ENCODE measurements at places on chromosomes 5 and 9.

GRCh38 chr9:134556531-134557068 is 85.0 kb upstream of the COL5A1 start:
- peak; percentile 93 for DNase-seq

GRCh38 chr5:16880547-16880946 is 55.5 kb downstream of the MYO10 start:
- no peak for DNase-seq

GRCh38 chr5:7261049-7261448 is 134.9 kb upstream of the ADCY2 start:
- peak; percentile 4 for DNase-seq

DNA sequence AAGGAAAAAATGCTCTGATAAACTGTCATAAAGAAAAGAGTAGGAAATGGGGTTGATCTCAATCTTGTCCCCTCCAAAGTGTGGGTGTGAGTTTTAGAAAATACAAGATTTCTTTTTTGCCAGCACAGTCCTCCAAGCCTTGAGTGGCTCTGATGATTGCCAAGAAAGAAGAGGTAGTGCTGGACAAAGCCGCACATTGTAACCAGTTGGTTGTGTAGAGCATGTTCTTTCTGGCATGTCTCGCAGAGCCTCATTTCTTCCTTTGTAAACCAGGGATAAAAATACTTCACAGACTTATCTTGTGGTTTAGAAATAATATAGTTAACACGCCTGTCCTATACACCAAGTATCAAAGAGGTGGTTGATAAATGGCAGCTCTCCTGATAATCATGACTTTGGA is 30.4 kb downstream of the PRLR start:
- DNase-seq, result no peak

DNA sequence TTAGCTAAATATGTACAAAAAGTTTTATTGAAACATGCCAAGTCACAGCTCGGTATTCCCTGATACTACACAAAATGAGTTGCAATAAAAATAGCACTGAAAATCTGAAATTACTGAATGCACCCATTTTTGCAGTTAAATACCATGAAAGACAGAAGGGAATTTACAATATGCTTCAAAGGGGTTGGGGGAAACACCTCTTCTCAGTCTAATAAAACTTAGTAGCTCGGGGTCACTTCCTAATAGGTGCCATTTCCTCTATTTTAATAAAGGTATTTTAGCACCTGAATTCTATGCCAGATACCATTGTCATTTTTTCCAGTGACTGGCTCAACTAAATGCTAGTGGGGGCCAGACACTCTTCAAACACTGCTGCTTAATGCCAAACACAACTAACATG is 204.1 kb upstream of the MEF2C start:
- no peak for DNase-seq

DNA sequence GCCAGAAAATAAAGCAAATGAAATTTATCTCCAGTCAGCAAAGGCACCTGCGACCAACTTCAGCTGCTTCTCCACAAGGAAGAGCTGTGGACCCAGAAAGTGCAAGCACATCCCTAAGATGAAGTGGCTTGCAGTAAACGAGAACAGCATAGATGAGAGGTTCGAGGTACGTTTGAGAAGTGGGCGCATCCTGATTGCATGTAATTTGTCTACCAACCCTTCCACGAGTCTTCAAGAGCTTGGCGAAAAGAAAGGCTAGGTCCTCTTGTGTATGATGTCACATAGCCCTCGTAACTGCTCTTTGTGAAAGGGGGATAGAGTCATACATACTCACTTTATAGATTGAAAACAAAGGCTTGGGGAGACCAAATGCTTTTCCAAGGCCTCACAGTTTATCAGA is 6.0 kb upstream of the LCP2 start:
- no peak for DNase-seq

DNA sequence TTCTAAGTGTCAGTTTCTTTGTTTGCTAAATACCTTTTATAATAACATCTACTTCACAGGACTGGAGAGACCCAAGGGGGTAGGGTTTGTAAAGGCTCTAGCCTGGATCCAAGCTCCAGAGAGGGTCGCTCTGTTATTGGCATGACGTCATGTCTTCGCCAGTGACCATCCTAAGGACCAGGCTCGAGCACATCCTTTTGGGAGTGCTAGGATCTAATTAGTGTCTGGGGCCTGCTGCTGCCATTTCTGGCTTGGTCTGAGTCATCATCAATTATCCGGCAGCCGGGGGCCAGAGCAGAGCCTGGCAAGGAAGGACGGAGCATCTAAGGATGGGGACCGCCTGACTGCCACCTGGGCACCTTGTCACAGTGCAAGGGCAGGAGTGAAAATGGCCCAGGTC is 153.0 kb downstream of the NSG2 start:
- no peak for DNase-seq

GRCh38 chr9:78396087-78396486 is 99.2 kb downstream of the PSAT1 start:
- no peak for DNase-seq

DNA sequence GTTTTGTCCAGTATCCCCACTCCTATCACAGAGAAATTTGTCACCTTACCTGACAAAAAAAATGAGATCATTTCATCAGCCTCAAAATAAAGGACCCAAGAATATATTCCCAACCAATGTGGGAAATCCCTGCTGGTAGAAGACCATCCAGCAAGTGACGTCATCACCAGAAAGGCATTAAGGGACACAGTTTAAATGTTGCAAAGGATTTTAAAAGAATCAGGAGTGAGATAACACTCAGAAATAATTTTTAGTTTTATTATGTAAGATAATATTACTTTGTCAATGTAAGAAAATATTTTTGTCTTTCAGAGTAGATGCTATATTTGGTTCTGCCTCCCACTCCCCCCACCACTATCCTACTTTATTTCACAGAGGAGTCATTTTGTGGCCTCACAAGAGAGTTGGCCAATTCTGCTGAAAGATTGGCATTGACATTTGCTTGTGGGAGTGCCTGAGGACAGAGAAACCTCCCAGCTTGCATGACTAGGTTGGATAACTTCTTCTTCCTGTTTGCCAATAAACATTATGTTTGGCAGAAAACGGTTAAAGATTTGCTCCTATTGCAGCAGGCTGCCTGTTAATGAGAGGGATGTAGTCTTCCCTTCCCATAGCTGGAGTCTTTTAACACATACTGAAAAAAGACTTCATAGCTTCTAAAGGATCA is 288.6 kb upstream of the DAB2 start:
- peak; percentile 61 for DNase-seq

- DNase-seq, result no peak
These were observed 24.6 kb upstream of the SVEP1 start for GRCh38 chr9:110604171-110604601.

DNA sequence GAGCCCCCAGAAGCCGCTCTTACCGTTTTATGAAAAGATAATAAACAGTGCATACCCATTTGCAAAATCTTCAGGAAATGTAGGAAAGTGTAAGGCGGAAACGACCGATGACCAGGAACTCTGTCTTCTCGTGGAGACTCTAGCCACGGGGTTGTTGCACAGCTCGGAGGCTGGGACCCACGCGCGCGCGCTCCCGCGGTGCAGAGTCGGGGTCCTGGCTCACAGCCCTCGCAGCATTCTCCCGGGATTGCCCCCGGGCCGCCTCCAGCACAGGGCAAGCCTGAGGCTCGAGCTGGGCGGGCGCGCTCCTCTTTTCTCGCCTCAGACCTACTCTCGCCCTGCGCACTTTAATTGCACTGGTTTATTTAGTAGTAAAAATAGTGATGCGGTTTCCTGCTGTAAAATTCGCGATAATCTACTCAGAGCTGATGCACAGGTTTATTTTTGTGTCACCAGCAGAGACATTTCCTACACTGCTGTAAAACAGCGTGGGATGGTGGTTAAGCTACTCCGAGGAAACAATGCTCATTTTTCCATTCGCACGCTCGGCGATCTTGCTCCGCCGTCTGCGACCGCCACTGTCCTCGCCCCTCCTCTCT is 15.5 kb downstream of the TRIM7 start:
- peak; percentile 27 for DNase-seq

DNA sequence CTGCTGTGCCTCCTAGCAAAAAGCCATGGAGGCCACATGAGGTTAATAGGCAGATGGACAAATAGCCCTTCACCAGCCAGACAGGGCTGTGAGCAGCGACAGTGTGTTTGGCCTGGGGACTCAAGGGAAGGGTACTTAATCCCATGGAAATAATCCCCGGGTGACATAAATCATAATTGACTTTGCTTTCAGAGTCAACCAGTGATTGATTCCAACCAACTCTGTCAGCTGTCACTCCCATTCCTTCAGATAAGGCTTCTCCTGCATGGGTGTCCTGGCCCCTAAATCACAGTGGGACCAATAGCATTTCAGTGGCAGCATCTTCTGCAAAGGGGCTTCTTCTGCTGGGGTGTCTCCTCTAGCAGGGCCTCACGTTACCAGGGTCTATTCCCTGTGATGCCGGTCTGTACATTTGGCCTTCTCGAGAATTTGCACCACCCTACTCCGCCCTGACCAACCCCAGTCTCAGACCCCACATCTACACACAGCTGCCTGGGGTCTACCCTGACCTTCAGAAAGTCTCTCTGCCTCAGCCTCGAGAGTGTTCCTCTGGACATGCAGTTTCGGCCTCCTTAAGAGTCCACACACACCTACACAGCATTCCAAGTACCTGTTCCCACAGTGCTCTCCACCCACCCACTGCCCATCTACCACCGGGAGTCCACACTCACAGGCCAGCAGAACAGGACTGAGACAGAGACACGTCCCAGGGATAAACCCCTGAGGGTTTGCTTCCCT is 3.7 kb downstream of the CLTB start:
- no peak for DNase-seq

DNA sequence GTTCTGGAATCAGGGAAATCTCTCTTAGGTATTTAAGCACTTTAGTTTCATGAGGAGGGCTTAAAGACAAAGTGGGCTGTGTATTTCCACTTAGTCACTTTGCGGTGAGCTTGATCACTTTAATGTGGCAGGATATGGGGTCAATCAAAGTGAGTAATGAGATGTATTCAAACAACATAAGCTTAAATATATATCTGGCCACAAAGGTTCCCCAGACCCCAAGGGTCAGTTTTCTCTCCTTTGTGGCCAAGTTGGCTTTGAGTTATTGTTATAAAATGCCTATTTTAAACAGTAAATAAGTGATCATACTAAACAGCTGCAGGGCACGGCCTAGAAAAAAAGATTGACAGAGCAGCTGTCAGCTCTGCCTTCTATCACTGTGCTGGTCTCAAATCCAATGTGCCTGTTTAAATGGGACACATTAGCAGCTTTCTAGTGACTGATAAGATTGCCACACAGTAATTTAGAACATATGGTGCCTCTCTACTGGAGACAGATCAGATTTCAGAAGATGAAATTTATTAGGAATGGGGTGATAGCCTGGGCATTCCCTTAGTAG is 363.9 kb downstream of the AGTPBP1 start:
- no peak for DNase-seq

GRCh38 chr9:91419222-91420191 is 4.1 kb downstream of the NFIL3 start:
- DNase-seq, result no peak

DNA sequence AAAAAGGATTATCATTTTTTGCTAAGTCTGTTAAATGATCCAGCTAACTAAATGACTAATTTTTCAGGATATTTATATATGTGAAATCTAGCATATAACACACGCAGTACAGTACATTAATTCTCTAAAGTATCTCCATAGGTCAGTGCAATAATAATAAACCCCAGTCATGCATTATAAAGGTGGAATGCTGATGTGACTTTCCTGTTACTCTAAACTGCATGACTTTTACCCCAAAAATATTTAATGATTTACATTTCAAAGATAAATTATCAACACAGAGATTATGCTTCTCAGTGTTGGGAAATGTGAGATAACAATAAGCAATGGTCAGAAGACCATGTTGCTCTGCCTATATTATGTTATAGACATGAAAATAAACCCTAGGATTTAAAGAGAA is 34.1 kb upstream of the PAM start:
- no peak for DNase-seq

- DNase-seq, result no peak
These were observed 565.5 kb downstream of the EBF1 start for GRCh38 chr5:158534203-158534602.

DNA sequence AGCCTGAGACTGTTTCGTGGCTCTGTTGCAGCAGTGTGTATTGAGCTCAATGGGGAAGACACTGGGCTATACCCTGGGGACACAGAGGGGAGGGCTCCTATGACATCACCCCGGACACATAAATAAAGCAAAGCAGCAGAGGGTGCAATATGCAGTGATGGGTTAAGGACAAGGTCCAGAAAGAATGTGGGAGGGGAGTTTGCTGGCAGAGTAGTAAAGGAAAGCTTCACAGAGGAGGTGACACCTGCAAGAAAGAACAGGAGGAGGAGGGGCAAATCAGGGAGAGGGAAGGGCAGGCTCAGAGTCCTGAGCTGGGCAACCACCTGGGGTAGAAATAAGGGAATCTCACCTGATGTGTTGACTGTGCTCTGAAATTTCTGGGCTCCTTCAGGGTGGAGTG is 35.3 kb upstream of the CDKN2AIPNL start:
- DNase-seq, result no peak

GRCh38 chr9:2560180-2560579 is 61.4 kb upstream of the VLDLR start:
- DNase-seq, result no peak

DNA sequence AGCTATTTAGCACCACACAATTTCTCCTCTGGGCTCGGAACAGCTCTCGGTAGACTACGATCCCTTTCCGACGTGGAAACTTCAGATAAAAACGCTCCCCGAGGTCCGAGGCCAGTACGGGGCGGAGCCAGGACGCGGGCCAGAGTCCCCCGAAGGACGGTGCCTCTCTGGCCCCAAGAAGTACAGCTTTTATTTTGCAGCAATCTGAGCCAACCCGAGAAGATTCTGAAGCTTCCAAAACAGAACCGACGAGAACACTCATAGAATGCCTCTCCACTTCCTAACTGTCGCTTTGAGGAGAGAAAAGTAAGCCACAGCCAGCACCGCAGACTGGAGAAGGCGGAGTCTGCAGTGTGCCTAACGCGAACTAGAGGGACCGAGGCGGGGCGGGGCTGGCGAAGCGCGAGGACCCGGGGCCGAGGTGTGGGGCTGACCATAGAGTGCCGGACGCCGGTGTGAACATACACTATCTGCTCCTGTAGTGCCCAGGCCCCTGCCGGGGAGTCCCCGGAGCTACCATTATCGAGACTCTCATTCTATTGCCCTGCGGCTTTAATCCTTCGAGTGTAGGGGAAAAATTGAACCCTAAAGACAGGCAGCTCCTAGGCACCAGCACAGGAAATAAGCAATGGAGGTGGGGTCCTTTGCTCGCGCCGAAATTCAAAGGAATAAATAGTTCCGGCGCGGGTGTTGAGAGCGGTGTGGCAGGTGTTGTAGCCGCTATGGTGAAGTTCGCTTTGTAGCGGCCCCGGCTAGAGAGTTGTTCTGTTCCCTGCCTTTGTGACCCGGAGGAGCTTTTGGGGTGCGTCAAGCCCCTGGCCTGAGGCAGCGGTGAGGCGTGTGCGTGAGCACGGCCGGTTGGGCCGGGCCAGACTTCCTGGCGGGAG is at the start of gene SMC2:
Gene SMC2, plus strand, starts transcription at position 663 of the 887 bp plus-strand sequence. CDS start 1,076 bp downstream, outside the sequence.
- DNase-seq, result peak; percentile 95

Data from muscle of arm (tissue), 14 donors.